ENCODE measurements at places on chromosomes 4 and X.

GRCh38 chr4:27206009-27206408 lies 345.4 kb downstream of the STIM2 start:
- no peak for DNase-seq

DNA sequence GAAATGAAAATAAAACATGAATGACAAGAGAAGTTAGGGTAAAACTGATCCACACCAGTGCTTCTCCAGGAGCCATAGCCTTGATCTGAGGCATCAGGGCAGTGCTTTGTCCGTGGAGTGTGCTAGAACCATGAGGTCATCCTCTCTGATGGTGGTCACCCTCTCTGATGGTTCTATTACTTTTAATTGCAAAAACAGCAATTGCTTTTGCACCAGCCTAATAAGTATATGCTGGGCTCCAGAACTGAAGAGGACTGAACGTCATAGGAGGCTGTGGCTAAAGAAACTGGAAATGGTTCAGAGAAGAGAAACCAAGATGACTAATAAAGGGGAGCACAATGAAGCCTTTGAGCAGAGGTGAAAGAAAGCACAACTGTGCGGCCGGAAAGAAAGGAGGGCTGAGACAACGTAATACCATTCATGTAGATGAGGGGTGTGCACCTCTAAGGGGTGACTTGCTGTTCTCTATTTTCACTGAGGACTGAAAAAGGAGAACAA lies 17.0 kb upstream of the TMEM154 start:
- DNase-seq = peak; percentile 9

- DNase-seq = no peak
These were observed 17.7 kb downstream of the SLC10A6 start for GRCh38 chr4:86831262-86832130.

DNA sequence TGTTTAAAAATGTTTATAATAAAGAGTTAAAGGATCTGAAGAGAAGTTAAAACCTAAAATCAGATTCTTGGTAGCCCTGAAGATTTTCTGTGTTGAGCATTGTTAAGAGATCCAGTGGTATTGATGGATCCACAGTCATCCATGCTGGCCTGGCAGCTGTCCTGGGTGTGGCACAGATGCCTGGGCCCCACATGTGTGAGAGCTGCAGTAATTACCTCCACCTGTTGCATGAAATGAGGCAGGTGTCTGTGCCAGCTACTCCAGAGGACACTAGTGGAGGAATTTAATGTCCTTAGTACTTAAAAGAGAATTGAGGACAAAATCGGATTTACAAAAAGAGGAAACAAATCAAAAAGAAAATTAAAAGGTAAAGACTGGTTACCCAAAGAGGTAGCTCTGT lies 44.0 kb downstream of the MGST2 start:
- no peak for DNase-seq

- no peak for DNase-seq
These were observed 187.6 kb downstream of the CBR4 start for GRCh38 chr4:168822481-168822880.

GRCh38 chrX:1246816-1247215 lies 21.8 kb upstream of the CSF2RA start:
- DNase-seq = no peak

DNA sequence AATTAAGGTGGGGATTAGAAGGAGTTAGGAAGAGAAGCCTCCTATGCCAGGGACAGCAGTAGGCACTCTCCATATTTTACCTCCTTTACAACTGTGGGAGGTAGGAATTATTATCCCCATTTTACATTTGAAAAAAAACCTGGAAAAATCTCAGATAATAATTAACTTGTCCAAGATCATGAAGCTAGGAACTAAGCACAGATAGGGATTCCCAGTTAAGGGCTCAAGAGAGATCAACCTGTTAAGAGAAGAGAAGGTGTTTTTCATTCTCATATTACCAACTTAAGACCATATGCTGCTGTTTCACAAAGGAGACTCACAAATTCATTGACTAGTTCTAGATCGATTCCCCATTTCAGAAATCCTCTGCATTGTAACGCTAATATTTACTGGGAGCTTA lies 16.1 kb upstream of the FAM47E start:
- no peak for DNase-seq

DNA sequence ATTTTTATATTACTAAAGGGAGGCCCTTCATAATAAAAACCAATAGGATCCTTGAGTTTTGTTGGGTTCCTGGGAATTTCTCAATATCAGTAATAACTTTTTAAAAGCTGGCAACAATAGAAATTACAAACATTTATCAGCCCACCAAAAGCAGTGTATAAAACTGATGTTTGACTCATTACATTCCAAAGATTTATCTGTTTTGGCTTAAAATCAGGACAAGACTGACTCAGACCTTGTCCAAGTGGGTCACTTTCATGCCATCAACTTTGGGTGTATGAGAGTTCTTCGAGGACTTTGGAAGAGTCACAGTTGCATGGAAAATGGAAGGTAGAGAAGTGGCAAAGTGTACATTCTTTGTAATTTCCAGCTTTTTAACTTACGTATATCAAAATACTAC lies 102.8 kb downstream of the FRMPD4 start:
- no peak for DNase-seq

- DNase-seq = peak; percentile 26
These were observed 43.9 kb downstream of the CLNK start for GRCh38 chr4:10640561-10641201.

- DNase-seq = no peak
These were observed 185.5 kb downstream of the CEP135 start for GRCh38 chr4:56134266-56134665.

DNA sequence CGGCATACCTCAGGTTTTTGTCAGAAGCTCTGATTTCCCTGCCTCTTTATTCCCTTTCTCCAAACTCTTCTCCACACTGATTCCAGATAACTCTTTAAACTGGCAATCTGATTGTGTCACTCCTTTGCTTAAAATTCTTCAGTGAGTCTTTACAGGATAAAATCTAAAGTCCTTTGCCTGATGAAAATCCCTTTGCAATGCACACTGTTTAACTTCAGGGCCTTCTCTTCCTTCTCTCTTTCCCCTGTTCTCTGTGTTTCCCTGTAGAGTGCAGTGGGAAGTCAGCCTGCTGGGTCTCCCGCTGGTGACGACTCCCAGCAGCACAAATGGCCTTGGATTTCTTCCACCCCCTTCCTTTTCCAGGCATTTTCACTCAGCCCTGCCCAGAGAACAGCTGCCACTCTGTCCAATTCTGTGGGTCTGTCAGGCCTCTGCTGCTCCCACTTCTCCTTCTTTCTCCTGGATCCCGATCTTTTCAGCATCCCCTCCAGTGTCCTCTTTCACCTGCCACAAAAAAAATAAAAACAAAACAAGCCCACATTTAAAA lies 189.9 kb upstream of the NWD2 start:
- DNase-seq = no peak

- DNase-seq = no peak
These were observed 169.2 kb downstream of the AFAP1 start for GRCh38 chr4:7770224-7771050.

- no peak for DNase-seq
These were observed 9.2 kb upstream of the GPC3 start for GRCh38 chrX:133994576-133994975.

GRCh38 chrX:109140463-109140862 lies 341.4 kb downstream of the GUCY2F start:
- DNase-seq = no peak

DNA sequence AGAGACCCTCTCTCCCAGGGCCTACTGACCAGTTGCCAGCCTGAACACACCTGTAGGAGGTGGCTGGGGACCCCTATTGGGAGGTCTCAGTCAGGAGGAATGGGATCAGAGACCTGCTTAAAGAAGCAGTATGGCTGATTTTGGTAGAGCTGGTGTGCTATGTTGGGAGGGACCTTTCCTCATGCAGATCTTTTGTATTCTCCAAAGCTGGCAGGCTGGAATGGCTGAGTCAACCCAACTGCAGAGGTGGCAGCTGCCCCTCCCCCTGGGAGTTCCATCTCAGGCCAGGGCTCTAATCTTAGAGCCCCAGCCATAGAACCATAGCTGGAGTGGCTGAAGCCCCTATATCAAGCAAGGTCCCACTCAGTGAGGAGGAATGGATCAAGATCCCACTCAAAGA lies 279.3 kb upstream of the BMP3 start:
- DNase-seq = no peak

DNA sequence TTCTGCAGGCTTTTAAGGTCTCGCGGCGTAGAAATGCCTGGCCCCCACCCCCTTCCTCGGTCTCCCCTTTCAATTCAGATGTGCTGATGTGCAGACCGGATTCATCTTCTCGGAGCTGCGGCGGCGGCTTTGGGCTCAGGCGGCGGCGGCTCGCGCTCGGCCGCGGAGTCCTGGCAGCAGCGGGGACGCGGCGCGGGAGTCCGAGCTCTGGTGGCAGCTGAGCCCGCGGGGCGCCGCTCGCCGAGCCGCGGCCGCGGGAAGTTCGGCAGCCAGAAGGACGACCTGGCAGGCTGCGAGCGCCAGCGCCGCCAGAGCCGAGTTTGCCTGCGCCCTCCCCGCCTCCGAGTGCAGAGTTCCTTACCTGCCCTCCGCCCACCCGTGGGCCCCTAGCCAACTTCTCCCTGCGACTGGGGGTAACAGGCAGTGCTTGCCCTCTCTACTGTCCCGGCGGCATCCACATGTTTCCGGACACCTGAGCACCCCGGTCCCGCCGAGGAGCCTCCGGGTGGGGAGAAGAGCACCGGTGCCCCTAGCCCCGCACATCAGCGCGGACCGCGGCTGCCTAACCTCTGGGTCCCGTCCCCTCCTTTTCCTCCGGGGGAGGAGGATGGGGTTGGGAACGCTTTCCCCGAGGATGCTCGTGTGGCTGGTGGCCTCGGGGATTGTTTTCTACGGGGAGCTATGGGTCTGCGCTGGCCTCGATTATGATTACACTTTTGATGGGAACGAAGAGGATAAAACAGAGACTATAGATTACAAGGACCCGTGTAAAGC lies 448 bp downstream of the TLL1 start:
- DNase-seq = no peak

DNA sequence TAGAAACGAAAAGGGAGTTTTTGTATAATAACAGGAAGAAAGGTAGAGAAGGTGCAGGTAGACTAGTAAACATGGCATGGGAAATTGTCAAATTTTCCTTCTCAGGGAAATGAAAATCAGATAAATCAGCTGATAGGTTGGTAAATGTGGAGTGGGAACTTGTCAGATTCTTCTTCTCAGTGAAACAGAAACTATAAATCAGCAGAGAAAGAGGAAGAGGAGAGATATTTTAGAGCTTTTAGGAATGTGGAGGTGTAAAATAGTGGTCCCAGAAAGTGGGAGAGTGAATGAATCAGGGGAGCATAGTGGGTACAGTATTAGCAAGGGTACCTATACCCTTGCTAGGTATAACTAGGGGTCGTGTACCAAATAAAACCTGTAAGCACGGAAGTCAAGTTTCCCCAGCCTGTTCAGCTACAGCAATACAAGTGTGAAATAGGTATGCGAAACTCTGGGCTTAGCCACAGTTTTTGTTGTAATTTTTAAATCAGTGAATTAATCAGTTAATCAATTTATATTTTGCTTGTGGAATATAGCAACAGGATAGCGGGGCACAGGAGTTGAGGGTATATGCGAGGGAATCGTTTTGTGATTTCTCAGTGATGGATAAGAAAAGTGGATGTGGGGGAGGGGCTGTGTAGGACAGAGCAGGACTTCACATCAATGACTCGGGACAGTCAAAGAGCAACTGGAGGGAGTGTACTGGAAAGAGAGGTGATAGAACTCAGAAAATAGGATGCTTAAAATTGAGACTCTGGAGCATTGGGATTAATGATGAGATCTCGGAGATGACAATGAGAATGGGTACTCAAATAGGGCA lies 561.5 kb downstream of the INPP4B start:
- no peak for DNase-seq

GRCh38 chrX:2972391-2972790 lies 34.0 kb upstream of the ARSH start:
- no peak for DNase-seq

DNA sequence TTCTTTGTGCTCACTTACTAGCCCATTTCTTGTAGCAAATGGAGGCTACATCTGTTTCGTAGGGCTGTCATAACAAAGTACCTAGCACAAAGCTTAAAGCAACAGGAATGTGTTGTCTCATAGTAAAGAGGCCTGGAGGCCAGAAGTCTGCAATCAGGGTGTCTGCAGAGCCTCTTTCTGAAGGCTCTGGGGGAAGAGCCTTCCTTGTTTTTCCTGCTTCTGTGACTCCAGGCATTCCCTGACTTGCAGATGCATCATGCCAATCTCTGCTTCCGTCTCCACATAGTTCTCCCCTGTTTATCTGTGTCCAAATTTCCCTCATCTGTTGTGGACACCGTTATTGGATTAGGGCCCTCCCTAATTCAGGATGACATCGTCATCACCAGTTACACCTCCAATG lies 67.1 kb downstream of the SHROOM2 start:
- DNase-seq = no peak

DNA sequence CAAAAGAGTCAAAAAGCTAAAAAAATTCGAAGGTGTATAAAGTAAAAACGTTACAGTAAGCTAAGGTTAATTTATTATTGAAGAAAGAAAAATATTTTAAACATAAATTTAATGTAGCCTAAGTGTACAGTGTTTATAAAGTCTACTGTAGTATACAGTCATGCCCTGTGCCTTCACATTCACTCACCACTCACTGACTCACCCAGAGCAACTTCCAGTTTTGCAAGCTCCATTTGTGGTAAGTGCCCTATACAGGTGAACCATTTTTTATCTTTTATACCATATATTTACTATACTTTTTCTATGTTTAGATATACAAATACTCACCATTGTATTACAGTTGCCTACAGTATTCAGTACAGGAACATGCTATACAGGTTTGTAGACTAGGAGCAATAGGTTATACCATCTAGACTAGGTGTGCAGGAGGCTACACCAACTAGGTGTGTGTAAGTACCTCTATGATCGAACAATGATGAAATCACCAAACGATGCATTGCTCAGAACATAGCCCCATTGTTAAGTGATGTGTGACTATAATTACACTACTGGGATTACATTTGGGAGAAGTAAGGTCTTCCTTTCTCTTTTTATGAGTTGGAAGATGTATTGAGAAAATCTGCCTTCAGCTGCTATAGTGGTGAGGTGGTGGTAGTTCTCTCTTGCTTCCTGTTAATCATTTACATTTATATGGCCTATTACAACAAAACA lies 27.2 kb downstream of the TMSB4X start:
- DNase-seq = no peak

- DNase-seq = no peak
These were observed 8.4 kb upstream of the GPM6B start for GRCh38 chrX:13825178-13825762.

GRCh38 chrX:136065044-136065671 lies 79.9 kb downstream of the SLC9A6 start:
- no peak for DNase-seq

- DNase-seq = no peak
These were observed 43.9 kb upstream of the HPRT1 start for GRCh38 chrX:134416087-134416486.

- no peak for DNase-seq
These were observed 130.8 kb downstream of the TLL1 start for GRCh38 chr4:166003811-166004210.

GRCh38 chr4:144599621-144600020 lies 46.3 kb upstream of the HHIP start:
- DNase-seq = no peak

DNA sequence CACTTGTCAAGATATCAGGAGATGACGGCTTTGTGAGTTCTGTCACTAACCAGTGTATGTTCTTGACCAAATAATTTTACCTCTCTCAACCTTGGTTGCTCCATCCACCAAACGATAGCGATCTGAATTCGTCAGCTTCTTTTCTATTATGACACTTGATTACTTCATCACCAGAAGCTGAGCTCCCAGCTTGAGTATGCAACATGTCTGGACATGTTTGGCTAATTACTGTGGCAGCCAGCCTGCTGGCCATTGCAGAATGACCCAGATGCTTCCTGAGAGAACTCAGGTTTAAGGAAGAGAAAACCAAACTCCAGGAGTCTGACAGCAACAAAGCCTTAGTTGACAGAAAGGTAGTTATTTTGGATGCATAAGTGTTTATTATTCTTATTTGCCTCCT lies 46.4 kb upstream of the PARM1 start:
- no peak for DNase-seq
